ENCODE measurements at places on chromosomes 3 and 15.

DNA sequence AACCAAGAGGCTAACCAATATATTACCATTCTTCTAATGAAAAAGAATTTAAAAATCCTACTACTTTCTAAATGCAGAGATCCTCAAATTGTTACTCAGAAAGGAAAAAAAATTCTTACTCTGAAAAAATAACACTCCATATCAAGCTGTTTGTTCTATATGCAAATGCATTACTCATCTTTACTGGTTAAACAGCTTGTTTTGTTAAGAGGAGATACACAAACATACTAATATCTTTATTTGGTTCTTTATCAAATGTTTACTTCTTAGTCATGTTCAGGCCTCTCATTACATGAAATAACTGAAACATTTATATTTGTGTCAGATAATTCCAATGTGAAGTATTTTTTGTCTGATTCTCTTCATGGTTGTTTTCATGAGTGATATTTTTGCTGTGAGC, 146.8 kb downstream of the PCCB start:
- DNase-seq: peak; percentile 32

DNA sequence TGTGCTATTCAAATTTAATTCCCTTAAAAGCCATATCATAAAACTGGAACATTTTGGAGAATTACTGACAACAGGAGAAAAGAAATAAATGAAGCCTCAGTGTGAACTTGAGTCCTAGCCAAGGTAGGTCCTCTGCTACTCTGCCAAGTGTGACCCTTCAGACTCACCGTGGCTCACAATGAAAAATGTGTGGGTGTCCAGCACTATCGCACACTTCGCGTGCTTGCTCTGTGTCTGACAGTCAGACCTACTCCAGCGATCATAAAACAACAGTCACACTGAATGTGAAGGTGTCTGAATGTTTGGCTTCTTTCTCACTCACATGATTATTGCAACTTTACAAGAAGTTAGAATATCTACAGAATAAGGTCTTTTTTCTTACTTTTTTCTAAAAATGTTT, 65.8 kb upstream of the TRA2B start:
- no peak for DNase-seq

DNA sequence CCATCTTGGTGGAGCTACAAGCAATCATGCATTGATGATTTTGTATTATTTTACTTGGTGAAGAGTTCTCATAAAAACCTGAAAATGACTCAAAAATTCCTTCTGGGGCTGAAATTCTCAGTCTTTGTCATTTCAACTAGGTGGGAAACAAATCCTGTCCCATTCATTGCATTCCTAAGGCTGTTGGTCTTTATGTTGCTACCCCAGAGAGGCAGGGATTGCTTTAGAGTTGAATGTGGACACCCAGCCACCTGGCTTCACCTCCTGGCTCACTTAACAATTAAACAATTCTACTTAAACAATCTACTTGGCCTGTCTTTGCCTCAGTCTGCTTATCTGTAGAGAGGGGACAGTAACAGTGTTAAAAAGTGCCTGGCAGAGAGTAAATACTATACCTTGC, 117.3 kb upstream of the UBE3A start:
- no peak for DNase-seq

GRCh38 chr3:71591101-71591500, 7.6 kb upstream of the FOXP1 start:
- DNase-seq: peak; percentile 54

GRCh38 chr15:70259028-70259424, 161.3 kb upstream of the TLE3 start:
- peak; percentile 76 for DNase-seq
